Activated CD4-positive, alpha-beta T cell treated with anti-CD3 and anti-CD28 coated beads, Interleukin-2, amount 10 ng/mL, durations not matched to agents 24 days and 14 days (primary cell): ENCODE measurements at places on chromosomes 5 and 9. TPM values are rescaled to one million over a fixed set of nuclear protein-coding genes. Genes with fewer than 3 reads are reported as not detected.

DNA sequence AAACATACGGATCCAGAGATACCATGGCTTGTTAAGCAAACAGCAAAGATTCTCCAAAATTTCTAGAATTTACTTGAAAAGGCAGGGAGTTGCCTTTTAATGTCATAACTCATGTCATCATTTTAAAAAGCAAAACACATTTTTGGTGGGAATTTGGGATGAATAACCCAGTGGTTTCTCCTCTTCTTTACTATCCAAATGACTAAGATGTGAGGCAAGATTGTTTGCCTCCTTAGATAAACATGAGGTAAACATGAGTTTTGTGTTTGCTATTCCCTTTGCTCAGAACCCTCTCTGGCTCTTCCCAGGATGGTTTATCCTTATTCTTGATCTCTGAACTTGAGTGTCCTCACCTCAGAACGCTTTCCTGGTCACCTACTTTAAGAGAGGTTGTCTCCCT lies 267.0 kb downstream of the EBF1 start:
- no peaks in the 10 kb centered on the region for H3K36me3 ChIP-seq
- no peak overlapping the region for H3K4me3 ChIP-seq

- no peak overlapping the region for H3K27ac ChIP-seq
- H3K4me1 ChIP-seq: peaks cover 12% of the 10 kb centered on the region
- H3K27me3 ChIP-seq: peaks cover 8% of the 10 kb centered on the region
Measured at GRCh38 chr9:76598981-76599380, 140.0 kb downstream of the GCNT1 start.

- no peak overlapping the region for H3K27ac ChIP-seq
- H3K27me3 ChIP-seq: peaks cover 42% of the 10 kb centered on the region
- H3K4me3 ChIP-seq: no peak overlapping the region
Measured at GRCh38 chr5:113235884-113236283, 198.9 kb downstream of the TSSK1B start.

The ITK gene
- 230 and 237 TPM in 2 replicates for total RNA-seq

DNA sequence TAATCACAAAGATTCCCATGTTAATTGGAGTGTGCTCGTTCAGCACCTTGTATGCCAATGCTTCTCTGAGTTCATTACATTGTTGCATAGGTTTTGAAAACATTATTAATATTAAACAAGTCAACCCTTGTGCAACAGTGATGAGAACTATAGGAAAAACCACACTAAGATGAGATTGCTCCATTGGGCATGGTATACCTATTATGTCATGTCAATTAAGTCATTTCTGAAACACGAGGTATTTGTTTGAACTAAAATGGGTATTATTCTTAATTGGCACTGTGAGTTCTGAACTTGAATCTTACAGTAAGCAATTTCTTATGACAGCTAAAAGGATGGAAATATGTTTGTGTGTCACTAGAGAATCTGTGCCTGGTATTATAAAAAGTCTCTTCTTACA lies 447.7 kb downstream of the EFNA5 start:
- H3K27me3 ChIP-seq: no peaks in the 10 kb centered on the region
- no peak for DNase-seq
- no peak overlapping the region for H3K4me3 ChIP-seq
- H3K36me3 ChIP-seq: no peaks in the 10 kb centered on the region
- H3K27ac ChIP-seq: no peak overlapping the region

DNA sequence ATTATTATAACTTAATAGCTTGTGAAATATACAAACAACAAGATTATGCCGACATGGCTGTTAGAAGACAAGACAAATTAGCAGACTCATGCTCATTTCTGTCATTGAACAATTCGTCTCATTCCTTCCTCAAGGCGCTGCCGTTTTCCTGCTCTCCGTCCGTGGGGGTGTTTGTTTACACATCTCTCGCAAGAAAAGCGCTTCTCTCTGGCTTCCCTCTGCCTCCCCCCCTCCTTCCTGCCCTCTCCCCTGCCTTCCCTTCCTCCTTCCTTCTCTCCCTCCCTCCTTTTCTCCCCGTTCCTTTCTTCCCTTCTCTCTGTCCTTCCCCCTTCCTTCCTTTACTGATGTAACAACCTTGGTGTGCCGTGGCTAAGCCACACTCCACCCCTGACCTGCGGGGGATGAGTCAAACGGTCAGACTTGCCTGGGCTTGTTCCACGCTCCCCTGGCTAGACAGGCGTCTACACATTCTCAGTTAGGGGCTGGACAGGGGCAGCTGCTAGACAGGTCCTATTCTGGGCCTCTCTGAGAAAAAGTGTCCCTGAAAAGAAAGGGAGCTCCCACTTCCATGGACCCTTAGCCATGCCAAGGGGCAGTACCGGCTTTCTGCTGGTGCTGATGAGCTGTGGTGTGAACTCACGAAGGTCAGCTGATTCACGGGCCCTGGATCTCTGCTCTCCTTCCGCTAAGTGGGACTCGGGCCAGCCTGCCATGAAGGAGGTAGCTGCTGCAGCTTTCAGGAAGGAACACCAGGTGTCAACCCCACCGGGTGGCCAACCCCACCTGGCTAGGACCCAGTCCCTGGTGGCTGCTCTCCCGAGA lies 32.0 kb upstream of the SPTLC1 start:
- H3K4me1 ChIP-seq: peaks cover 11% of the 10 kb centered on the region
- H3K27ac ChIP-seq: peak overlapping the region; percentile 88
- H3K36me3 ChIP-seq: no peaks in the 10 kb centered on the region

DNA sequence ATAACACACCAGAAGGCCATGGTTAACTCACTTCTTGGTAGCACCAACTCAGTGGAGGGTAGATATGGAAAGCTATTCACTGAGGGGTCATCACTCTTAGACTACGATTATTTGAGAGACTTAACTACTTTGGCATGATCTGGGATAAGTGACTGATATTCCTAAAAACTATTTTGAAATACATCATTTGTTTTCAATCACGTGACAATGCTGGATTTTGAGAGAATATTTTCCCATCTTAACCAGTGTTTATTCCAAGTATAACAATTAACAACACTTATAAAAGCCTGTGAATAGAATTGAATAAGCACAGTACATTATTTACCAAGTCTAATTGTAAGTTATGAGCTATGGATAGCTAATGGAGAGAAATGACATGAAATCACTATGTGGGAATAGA lies 22.4 kb upstream of the CYLC2 start:
- no peak for DNase-seq
- H3K27ac ChIP-seq: no peak overlapping the region
- peaks cover 2% of the 10 kb centered on the region for H3K36me3 ChIP-seq

- no peaks in the 10 kb centered on the region for H3K27me3 ChIP-seq
- no peak overlapping the region for H3K27ac ChIP-seq
- DNase-seq: no peak
- no peak overlapping the region for H3K4me3 ChIP-seq
Measured at GRCh38 chr5:102796498-102796897, 41.4 kb downstream of the PAM start.

DNA sequence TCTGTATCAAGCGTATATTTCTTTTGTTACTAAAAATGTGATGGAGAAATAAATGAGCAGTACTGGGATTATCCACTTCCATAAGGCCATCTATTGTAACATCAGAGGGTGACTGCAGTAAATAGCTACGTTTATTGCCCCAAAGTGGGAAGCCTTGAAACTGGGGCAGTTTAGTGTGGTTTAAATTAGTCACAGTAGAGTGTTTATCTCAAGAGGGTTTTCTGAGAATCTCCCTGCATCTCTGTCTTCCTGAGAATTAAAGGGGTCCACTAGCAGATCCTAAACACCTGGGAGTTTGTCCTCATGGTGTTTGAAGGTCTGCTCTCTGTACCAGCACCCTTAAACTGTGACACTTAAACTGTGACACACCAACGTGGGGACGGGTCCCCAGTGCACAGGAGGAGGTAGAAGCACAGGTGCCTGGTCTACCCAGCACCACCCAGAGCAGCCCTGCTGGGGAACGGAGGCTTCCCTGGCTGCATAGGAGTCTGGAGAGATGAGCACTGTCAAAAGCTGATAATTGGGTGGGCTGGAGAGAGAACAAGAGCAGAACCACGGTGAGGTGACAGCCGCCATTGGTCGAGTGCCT lies 25.2 kb downstream of the PRRC2B start:
- peak overlapping the region; percentile 96 for H3K27ac ChIP-seq
- peak overlapping the region; percentile 86 for H3K4me3 ChIP-seq
- peak; percentile 67 for DNase-seq
- H3K27me3 ChIP-seq: no peaks in the 10 kb centered on the region
- peaks cover 27% of the 10 kb centered on the region for H3K36me3 ChIP-seq
